Subcutaneous preadipocyte (primary cell): ENCODE measurements at places on chromosomes 4 and X. TPM values are rescaled to one million over a fixed set of nuclear protein-coding genes. Genes with fewer than 3 reads are reported as not detected.

The PGAM4 gene
- total RNA-seq = not detected in 2 replicates

The KLHL34 gene
- total RNA-seq = not detected in 2 replicates

The DGAT2L6 gene
- not detected in 2 replicates for total RNA-seq

The NEUROG2 gene
- not detected in 2 replicates for total RNA-seq

The DIPK2B gene
- not detected in 2 replicates for total RNA-seq

The BANK1 gene
- total RNA-seq = under 0.01 and 0.20 TPM in 2 replicates

The HTN1 gene
- total RNA-seq = not detected in 2 replicates

The OTUD6A gene
- total RNA-seq = not detected in 2 replicates

The TLR10 gene
- total RNA-seq = under 0.01 TPM in 1 of 2 replicates, not detected in the other
